ENCODE measurements at places on chromosomes 5 and 9. TPM values are rescaled to one million over a fixed set of nuclear protein-coding genes. Genes with fewer than 3 reads are reported as not detected.

The PSAT1 gene
- polyA plus RNA-seq: 7.2 TPM

The ZBED3 gene
- 2.2 TPM for polyA plus RNA-seq

The CCL21 gene
- not detected for polyA plus RNA-seq

The FCN2 gene
- polyA plus RNA-seq: not detected

The MYMK gene
- polyA plus RNA-seq: not detected

The URM1 gene
- 61.5 TPM for polyA plus RNA-seq

The HK3 gene
- 2.5 TPM for polyA plus RNA-seq

The IFNA6 gene
- polyA plus RNA-seq: not detected

The CCL19 gene
- not detected for polyA plus RNA-seq

The NXNL2 gene
- polyA plus RNA-seq: not detected

The COL27A1 gene
- polyA plus RNA-seq: not detected

The SCGB3A1 gene
- 0.51 TPM for polyA plus RNA-seq

The PCDHGB7 gene
- 0.13 TPM for polyA plus RNA-seq

The MOB3B gene
- polyA plus RNA-seq: 0.03 TPM

The IL9 gene
- polyA plus RNA-seq: not detected

The ADAMTSL2 gene
- polyA plus RNA-seq: not detected

The PPP3R2 gene
- not detected for polyA plus RNA-seq

The TSLP gene
- polyA plus RNA-seq: not detected

The TMC1 gene
- not detected for polyA plus RNA-seq

The INSL4 gene
- not detected for polyA plus RNA-seq

The MARCHF11 gene
- not detected for polyA plus RNA-seq

The CKMT2 gene
- polyA plus RNA-seq: not detected

Measured in immature natural killer cell (primary cell).